AG08396 (cell line): ENCODE measurements at places on chromosomes 3 and 15.

- DNase-seq: peak; percentile 67
Measured at GRCh38 chr3:175346573-175347356, 487.6 kb downstream of the NAALADL2 start.

GRCh38 chr3:48445277-48445882 is 1.2 kb upstream of the ATRIP start:
- DNase-seq: no peak

- no peak for DNase-seq
Measured at GRCh38 chr3:154307363-154307762, 16.9 kb downstream of the DHX36 start.

- DNase-seq: no peak
Measured at GRCh38 chr3:65595222-65596028, 443.3 kb downstream of the MAGI1 start.

DNA sequence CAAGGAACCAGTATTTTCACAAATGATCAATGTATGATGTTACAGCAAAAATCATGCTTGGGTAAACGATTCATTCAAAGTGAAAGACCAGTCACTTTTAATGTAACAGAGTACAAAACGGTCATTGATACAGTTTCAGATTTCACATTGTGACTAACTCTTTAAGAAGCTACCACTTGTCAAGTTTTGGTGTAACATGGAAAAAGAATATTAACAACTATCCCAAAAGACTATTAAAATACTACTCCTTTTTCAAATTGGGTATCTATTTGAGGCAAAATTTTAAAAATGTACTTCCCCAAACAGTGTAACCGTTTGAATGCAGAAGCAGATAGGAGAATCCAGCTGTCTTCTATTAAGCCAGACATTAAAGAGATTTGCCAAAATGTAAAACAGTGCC is 31.7 kb downstream of the AKAP13 start:
- peak; percentile 15 for DNase-seq

DNA sequence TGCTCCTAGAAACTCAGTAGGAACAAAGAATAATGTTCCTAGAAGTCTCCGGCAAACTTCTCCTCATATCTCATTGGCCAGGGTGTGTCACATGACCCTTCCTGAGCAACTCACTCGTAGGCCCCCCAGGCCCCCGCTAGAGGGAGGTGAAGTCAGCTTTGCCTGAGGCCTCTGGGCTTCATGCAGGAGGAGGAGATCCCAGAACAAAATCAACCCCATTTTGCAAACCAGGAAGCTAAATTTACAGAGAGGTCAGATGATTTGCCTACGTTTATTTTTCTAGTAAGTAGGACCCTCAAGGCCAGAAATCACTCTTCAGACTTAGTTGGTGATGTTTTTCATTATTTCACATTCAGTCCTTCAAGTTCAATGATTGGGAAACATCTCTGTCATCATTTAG is 99.1 kb downstream of the SSR3 start:
- no peak for DNase-seq

DNA sequence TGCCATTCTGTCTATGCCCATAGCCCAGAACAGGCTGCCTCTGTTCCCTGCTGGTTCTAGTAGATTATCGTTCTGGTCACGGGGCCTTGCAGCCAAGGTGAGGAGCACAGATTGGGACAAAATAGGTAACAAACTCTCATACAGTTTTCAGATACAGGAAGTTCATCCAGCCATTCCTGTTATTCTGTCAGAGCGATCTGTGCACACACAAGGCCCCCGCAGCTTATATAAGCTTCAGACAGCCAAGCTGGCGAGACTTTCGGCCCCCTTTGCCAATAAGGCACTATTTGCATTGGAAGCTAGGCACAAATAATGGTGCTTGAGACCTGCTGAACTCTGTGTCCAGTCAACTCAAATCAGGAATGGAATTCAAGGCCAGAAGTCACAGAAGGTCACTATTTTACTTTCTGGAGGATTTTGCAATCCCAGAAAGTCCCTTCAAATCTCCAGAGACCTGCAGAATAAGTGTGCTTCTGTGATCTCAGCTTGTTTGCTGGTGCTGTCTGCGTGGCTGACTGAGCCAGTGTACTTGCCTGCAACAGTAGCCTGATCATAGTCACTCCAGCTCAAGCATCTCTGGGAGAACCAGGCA is 69.4 kb downstream of the BFSP2 start:
- DNase-seq: no peak
